ENCODE measurements at places on chromosomes 7 and 10.

- DNase-seq, result no peak
Observed at GRCh38 chr10:35224045-35224740, 97.5 kb downstream of the CREM start.

GRCh38 chr7:46029111-46029704 lies 108.1 kb upstream of the IGFBP3 start:
- peak; percentile 50 for DNase-seq

DNA sequence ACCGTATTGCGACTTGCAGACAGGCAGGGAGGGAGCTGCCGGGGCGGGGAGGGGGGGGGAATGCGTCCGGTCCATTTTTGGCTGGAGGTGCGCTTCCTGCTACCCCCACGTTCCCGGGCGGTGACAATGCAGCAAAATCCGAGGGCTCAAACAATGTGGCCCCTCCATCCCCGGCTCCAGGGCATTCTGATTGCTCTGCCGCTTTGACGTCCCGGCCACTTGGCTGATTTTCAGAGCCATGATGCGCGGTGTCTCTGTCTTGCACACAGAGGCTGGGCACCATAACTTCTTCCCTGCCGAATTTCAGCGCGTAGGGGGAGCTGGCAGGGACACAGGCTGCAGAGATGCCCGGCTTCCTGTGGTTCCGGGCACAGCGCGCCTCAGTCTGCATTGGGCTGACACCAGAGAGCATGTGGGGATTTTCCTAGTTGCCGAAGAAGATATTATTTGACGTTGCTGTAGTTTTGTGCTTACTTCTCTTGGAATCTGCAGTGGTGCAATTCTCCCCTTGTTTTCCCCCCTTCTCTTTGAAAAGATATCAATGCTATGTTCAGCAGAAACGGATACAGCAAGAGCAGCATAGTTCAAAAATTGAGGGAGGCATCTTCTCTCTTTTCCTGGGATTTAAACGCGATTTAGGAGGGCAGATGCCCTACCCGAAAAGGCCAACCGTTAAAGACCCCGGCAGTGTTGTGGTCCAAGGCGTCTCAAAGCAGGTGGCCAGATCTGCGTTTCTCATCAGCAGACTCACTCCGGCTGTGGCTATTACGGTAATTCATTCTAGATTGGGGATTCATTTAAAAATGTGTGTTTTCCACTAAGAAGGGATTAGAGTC lies 1.4 kb downstream of the HECW1 start:
- no peak for DNase-seq

GRCh38 chr7:156353352-156353751 lies 287.2 kb upstream of the RNF32 start:
- DNase-seq, result no peak

DNA sequence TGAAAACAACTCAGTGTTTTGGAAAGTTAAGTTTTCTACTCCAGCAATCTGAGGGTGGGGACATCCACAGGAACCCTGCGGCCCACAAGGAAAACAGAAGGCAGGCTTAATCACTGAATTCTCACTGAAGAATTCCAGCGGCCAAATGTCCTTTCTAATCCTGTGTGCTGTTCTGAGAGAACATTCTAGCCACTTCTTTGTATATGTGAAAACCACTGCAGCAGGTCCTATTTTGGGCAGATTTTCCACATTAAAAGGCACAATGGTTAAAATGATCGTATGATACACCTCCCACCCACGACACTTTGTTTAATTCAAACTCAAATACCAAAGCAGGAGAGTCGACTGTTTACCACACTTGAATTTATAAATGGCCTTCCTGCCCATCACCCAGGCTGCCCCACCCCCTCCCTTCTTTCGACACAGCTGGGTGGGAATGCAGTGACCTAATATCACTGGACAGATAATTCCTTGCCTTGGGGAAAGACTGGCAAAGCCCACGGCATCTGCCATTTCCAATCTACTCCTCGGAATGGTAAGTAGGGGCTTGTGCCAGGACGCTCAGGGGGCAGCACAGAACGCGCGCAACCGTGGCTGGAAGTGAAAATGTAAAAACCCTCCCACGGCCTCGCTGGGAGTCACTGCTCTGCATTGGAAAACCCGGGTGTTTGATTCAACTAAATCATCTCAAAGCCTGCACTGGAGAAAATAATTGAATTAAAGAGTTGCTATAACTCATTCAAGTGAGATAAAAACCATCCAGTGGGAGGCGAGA lies 67.0 kb downstream of the CTBP2 start:
- peak; percentile 85 for DNase-seq

GRCh38 chr10:116748041-116748440 lies 5.7 kb upstream of the HSPA12A start:
- peak; percentile 79 for DNase-seq

DNA sequence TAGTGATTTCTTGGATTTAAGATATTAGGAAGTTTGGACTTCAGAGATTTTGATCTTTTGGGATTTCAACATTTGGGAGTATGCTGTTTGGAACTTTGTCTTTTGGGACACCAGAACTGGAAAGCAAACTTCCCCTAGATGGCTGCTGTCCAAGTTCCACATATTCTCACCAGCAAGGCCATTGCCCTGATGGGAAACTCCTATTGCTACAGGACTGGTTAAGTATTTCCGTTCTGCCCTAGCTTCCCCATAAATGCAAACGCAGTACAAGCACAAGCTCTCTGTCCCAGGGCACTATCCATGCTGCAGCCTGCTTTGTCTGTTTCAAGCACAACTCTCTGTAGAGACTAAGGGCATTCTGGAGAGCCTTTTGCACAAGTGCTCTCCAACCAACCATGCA lies 79.3 kb upstream of the SLC25A13 start:
- DNase-seq, result no peak

DNA sequence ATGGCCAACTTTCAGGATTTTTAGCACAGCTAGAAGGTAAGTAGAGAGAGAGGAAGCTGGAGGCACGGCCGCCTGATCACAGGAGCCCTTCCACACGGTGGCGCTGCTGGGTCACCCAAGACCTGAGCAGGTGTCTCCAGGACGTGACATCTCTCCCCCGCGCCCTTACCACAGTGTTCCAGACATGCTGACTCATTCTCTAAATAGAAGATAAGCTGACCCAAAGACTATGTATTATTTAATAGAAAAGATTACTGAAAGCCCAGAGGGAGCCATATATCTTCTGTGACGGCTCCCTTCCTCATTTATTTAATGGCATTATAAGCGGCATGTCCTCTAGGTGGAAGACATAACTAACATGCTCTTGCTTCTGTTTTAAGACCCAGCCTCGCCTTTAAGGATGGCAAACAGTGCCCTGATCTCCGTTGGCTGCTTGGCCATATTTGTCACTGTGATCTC lies 26.0 kb upstream of the MALSU1 start:
- peak; percentile 79 for DNase-seq

- DNase-seq, result peak; percentile 58
Observed at GRCh38 chr10:32938554-32939061, 19.4 kb downstream of the ITGB1 start.

- no peak for DNase-seq
Observed at GRCh38 chr10:81031774-81032173, 494.1 kb downstream of the SH2D4B start.

DNA sequence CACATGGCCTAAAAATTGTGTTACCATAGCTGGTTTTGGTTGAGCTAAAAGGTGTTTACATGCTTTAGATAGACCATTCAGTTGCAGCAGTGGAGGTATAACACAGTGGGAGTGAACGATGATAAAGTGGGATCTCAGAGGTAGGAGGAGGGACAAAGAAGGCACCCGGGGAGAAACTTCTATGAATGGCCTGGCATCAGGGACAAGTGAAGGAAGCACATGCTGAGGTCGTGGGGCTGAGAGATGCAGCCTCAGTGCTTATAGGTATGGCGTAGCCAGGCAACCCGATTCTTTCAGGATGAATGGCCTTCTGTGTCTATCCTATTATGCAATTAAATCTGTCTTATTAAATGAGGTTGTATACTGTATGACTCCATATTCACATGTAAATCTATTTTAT lies 3.9 kb upstream of the CDK6 start:
- no peak for DNase-seq

- DNase-seq, result no peak
Observed at GRCh38 chr7:127885222-127885772, 145.9 kb downstream of the LRRC4 start.

DNA sequence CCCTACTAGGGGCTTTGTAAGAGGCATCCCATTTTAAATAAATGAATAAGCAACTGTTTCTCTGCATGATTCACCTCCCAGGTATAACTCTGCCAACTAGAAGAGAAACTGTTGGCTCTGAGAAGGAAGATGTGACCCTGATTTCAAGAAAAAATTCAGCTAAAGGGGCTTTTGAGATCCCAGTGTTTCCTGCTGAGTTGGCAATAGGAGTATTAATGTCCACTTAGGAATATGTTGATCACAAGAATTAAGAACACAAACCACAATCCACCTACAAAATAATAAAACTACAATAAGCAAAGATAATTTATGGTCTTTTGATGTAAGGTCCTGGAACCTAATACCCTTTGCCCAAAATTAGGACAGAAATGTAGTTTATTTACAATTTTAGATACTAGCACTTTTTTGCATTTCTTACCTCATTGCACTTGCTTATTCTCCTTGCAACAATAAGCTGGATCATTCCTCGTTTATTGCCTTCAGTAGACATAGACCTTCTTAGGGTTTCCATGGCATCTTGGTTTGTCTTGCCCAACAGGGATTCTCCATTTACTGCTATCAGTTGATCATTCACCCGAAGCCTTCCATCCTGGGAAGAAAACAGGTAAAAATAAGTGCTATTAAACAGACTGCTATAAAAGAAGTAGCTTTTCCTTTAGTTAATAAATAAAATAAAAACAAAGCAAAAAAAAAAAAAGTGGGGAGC lies 456.2 kb downstream of the PARD3 start:
- no peak for DNase-seq

- DNase-seq, result no peak
Observed at GRCh38 chr10:15259136-15259535, 90.6 kb upstream of the NMT2 start.

DNA sequence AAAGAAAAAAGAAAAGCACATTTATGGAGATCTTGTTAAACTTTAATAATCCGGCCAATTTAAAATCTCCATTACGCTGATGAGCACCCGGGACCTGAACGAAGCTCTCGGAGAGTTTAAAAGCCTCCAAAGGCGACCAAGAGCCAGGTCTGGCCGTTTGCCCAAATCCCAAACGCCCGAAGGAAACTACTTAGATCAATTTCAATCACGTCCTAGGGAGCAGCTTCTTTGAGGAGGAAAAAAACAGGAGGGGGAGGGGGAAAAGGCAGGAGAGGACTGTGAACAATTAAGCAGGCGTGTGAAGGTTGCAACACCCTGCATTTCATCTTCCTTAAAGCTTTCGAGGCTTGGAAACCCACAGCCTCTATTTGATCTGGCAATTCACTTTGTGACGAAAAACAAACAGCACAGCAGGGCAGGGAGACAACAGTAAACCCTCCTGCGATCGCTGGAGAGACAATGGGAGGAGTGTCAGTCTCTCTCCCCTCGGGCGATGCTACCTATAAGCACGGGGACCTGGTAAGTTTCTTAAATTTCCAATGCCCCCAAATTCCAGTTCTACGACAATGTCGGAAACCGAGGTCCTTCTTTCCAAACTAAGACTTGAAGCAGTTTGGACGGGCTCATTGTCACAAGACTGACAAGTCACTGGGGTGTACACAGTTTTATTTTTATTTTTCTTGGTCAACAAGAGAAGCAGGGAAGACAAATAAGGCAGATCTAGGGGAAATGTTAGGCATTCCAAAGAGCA lies 1.2 kb downstream of the KLF6 start:
- DNase-seq, result peak; percentile 80

GRCh38 chr7:25712500-25712899 lies 439.5 kb upstream of the NFE2L3 start:
- no peak for DNase-seq

DNA sequence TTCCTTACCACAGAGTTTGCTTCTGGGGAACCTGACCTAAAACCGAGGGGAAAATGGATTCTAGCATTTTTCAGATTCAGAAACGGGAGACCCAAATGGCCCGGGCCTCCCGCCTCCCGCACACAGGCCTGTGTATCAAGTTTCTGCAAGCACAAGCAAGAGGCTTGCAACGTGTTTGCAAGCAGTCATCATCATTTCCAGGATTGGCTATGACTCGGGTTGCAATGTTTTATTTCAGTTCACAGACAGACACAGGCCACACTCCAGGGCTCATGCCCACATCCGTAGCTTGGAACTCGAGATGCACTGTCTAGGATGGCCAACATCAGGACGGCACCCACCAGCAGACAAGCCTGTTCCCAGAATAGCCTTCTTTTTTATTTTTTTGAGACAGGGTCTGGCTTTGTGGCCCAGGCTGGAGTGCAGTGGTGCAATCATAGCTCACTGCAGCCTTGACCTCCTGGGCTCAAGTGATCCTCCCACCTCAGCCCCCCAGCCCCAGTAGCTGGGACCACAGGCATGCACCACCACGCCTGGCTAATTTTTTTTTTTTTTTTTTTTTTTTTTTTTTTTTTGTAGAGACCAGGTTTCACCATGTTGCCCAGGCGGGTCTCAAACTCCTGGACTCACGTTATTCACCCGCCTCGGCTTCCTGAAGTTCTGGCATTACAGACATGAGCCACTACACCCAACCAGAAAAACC lies 68.1 kb upstream of the FOXK1 start:
- DNase-seq, result peak; percentile 79

- DNase-seq, result peak; percentile 59
Observed at GRCh38 chr7:38222481-38223096, 44.5 kb downstream of the STARD3NL start.

DNA sequence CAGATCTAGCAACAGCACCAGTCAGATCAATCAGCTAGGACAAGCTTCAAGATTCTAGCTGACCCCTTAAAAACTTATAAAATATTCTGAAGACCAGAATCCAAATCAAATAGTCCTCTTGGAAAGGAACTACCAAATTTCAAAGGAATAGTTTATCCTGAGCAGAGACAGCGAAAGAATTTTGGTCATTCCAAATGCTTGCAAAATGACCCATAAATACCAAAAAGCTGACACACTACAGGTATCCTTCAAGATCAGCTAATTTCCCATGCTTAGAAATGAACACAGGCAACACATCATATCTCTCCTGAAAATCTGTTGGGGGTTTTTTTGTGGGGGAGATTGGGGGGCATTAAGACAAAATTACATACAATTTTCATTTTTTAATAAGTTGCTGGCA lies 78.8 kb downstream of the PDSS1 start:
- DNase-seq, result peak; percentile 7

GRCh38 chr7:78634093-78634492 lies 819.4 kb downstream of the MAGI2 start:
- DNase-seq, result no peak

GRCh38 chr10:114914560-114914959 lies 23.4 kb upstream of the TRUB1 start:
- no peak for DNase-seq
